Astrocyte (in vitro differentiated cells and primary cell): ENCODE measurements at places on chromosomes 5 and 9.

GRCh38 chr5:132821791-132822190 lies 8.7 kb downstream of the SHROOM1 start:
- H3K36me3 ChIP-seq, result no peaks in the 10 kb centered on the region
- H3K27ac ChIP-seq, result no peak overlapping the region
- peak; percentile 48 for DNase-seq
- H3K4me3 ChIP-seq, result no peak overlapping the region

- no peak overlapping the region for H3K4me3 ChIP-seq
- H3K27me3 ChIP-seq, result no peaks in the 10 kb centered on the region
- H3K27ac ChIP-seq, result no peak overlapping the region
- DNase-seq, result peak; percentile 33
- H3K36me3 ChIP-seq, result no peaks in the 10 kb centered on the region
- no peaks in the 10 kb centered on the region for H3K4me1 ChIP-seq
Observed at GRCh38 chr9:10704720-10705119, 91.9 kb upstream of the PTPRD start.

GRCh38 chr5:13658152-13658551 lies 286.3 kb downstream of the DNAH5 start:
- H3K27me3 ChIP-seq, result no peaks in the 10 kb centered on the region
- H3K36me3 ChIP-seq, result no peaks in the 10 kb centered on the region
- H3K4me1 ChIP-seq, result no peaks in the 10 kb centered on the region
- H3K4me3 ChIP-seq, result no peak overlapping the region
- H3K27ac ChIP-seq, result no peak overlapping the region

DNA sequence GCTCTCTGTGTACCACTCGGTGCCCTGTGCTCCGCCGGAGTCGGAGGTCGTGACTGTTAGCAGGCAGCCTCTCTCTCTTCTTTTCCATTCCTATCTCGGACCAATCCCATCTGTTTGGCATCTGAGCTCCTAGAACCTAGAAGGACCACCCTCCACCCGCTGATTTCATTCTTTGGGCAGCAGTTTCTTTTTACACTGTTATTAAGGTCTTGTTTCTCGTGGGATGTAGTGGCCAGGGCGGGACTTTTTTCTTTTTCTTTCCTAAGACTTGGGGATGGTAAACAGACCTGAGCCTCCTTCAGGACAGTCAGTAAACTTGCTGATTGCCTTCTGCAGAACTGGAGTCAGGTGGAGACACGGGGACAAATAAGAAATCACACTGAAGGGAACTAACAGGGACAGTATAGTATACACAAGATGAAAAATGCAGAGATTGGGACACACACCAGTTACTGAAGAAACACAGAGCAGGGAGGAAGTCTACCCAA lies 500 bp downstream of the URM1 start:
- DNase-seq, result no peak
- no peaks in the 10 kb centered on the region for H3K27me3 ChIP-seq
- H3K27ac ChIP-seq, result peak overlapping the region; percentile 88
- H3K4me1 ChIP-seq, result peaks cover 12% of the 10 kb centered on the region

DNA sequence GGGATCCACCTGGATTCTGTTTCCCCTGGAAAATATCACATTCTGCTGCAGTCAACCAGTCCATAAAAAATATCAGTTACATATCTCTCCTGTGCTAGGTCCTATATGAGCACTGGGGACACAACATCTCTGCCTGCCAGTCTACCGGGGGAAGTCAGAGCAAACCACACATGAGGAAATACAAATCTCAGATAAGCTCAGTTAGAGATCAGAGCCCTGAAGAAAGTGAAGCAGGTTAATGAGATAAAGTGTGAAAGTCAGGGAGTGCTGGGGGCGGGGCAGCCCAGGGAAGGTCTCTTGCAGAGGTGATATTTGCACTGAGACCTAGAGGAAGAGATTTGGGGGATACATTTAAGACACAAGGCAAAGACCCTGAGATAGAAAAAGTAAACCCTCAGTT lies 67.8 kb upstream of the SLC1A1 start:
- no peaks in the 10 kb centered on the region for H3K27me3 ChIP-seq
- no peak for DNase-seq
- no peak overlapping the region for H3K4me3 ChIP-seq
- no peaks in the 10 kb centered on the region for H3K36me3 ChIP-seq
- no peaks in the 10 kb centered on the region for H3K4me1 ChIP-seq

- no peak overlapping the region for H3K27ac ChIP-seq
- H3K4me3 ChIP-seq, result no peak overlapping the region
- H3K36me3 ChIP-seq, result no peaks in the 10 kb centered on the region
Observed at GRCh38 chr5:107277485-107278125, 393.1 kb downstream of the EFNA5 start.

- DNase-seq, result no peak
- no peaks in the 10 kb centered on the region for H3K36me3 ChIP-seq
- no peaks in the 10 kb centered on the region for H3K27me3 ChIP-seq
- H3K4me3 ChIP-seq, result no peak overlapping the region
- H3K4me1 ChIP-seq, result no peaks in the 10 kb centered on the region
- no peak overlapping the region for H3K27ac ChIP-seq
Observed at GRCh38 chr9:406886-407654, 192.4 kb downstream of the DOCK8 start.

DNA sequence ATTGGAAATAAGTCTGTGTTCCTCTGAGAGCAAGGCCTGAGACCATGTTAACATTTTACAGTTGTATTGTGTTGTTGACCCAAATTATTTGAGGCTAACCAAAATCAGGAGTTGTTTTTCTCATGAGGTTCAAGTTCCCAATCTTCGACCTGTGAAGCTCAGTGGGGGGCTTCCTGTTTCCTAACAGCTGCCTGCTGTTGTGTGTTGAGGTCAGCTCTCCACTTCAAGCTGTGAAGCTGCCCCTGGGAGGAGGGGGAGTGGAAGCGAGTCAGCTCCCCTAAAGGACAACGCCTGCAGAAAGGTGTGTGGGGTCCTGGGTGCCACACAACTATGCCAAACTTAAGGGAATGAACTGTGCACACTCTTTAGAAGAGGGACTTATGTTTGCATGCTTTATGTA lies 295.5 kb downstream of the IRX1 start:
- no peaks in the 10 kb centered on the region for H3K4me1 ChIP-seq
- H3K27me3 ChIP-seq, result no peaks in the 10 kb centered on the region
- no peak overlapping the region for H3K27ac ChIP-seq
- no peak overlapping the region for H3K4me3 ChIP-seq
- H3K36me3 ChIP-seq, result no peaks in the 10 kb centered on the region

GRCh38 chr5:83097689-83098231 lies 20.4 kb downstream of the XRCC4 start:
- peaks cover 26% of the 10 kb centered on the region for H3K4me1 ChIP-seq
- peak overlapping the region; percentile 6 for H3K4me3 ChIP-seq
- H3K27me3 ChIP-seq, result no peaks in the 10 kb centered on the region
- H3K27ac ChIP-seq, result peak overlapping the region; percentile 78

GRCh38 chr9:73548201-73548600 lies 396.5 kb downstream of the ANXA1 start:
- H3K4me1 ChIP-seq, result no peaks in the 10 kb centered on the region
- no peak for DNase-seq
- no peaks in the 10 kb centered on the region for H3K36me3 ChIP-seq
- H3K27me3 ChIP-seq, result no peaks in the 10 kb centered on the region

- H3K27ac ChIP-seq, result no peak overlapping the region
- H3K4me3 ChIP-seq, result no peak overlapping the region
- H3K4me1 ChIP-seq, result no peaks in the 10 kb centered on the region
- H3K36me3 ChIP-seq, result no peaks in the 10 kb centered on the region
Observed at GRCh38 chr5:58851153-58851552, 268.3 kb downstream of the RAB3C start.

DNA sequence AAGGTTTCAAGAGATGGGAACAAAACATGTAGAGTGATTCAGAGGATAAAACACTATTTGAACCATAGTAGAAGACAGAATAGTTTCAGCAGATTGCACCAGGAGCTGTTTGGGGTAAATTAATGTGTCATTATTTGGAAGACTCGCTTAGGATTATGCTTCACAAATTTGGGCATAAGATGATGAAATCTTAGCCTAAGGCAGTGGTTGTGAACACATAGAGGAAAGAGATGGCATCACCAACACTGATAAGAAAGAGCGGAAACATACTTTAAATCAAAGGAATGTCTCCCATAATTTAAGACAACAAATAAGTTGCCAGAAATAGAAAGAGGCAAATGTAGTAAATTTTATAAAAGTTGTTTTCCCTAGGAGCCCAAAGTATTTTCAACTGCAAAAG lies 66.1 kb upstream of the TBCA start:
- no peak for DNase-seq
- H3K27ac ChIP-seq, result no peak overlapping the region
- no peak overlapping the region for H3K4me3 ChIP-seq
- H3K27me3 ChIP-seq, result peaks cover 15% of the 10 kb centered on the region

DNA sequence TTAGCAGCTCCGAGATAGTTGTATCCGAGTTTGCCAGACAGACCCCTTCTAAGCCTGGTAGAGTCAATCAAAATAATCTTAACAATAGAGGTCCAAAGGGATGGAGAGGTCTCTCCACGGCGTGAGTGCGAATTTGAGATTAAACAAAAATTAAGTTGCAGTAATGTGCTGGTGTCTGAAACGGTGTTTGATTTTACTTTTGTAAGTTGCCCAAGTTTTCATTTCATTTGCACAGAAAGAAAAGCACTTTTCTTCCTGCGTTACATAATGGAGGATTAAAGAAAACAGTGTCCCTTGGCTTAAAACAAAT lies 1.2 kb downstream of the IRX1 start:
- peaks cover 24% of the 10 kb centered on the region for H3K27me3 ChIP-seq
- H3K4me3 ChIP-seq, result peak overlapping the region; percentile 73
- H3K4me1 ChIP-seq, result peaks cover 21% of the 10 kb centered on the region
- H3K36me3 ChIP-seq, result no peaks in the 10 kb centered on the region

DNA sequence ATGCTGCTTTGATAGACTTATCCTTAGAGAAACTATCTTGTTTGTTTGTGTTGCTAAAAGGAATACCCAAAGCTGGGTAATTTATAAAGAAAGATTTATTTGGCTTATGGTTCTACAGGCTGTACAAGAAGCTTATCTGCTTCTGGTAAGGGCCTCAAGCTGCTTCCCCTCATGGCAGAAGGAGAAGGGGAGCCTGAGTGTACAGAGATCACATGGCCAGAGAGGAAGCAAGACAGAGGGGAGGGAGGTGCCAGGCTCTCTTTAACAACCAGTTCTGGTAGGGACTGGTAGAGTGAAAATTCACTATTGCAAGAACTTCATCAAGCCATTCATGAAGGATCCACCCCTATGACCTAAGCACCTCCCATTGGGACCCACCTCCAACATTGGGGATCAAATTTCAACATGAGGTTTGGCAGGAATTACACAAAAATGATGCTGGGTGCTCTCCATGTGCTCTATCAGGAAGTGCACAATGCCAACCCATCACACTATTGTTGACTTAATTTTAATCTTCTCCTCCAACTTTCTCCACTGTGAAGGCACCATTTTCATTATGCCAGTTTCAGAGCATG lies 115.1 kb upstream of the SHB start:
- peaks cover 5% of the 10 kb centered on the region for H3K4me1 ChIP-seq
- H3K36me3 ChIP-seq, result no peaks in the 10 kb centered on the region
- no peak overlapping the region for H3K27ac ChIP-seq
- no peak overlapping the region for H3K4me3 ChIP-seq

DNA sequence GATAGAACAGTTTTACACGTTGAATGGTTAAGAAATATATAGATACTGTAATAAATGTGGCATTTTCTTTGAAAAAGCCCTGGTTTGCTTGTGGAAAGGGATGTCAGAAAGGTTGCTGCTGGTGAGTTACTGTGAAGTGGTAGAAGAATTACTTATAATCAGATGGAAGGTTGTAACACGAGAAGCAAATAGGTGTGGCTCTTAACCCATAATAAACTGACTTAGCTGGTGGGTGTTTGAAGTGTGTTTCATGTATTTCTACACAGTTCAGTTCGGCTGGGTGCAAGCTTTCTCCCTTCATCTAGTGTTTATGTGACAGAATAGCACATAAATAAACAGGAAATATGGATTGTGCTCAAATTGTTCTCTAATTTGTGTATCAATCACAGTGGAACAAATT lies 5.5 kb downstream of the CNOT6 start:
- DNase-seq, result peak; percentile 12
- no peak overlapping the region for H3K27ac ChIP-seq
- H3K27me3 ChIP-seq, result no peaks in the 10 kb centered on the region
- H3K4me3 ChIP-seq, result no peak overlapping the region
- H3K36me3 ChIP-seq, result no peaks in the 10 kb centered on the region
- peaks cover 12% of the 10 kb centered on the region for H3K4me1 ChIP-seq

GRCh38 chr5:6872441-6873160 lies 159.4 kb downstream of the TENT4A start:
- no peak overlapping the region for H3K4me3 ChIP-seq
- H3K36me3 ChIP-seq, result no peaks in the 10 kb centered on the region
- no peaks in the 10 kb centered on the region for H3K27me3 ChIP-seq
- no peak overlapping the region for H3K27ac ChIP-seq
- DNase-seq, result no peak

DNA sequence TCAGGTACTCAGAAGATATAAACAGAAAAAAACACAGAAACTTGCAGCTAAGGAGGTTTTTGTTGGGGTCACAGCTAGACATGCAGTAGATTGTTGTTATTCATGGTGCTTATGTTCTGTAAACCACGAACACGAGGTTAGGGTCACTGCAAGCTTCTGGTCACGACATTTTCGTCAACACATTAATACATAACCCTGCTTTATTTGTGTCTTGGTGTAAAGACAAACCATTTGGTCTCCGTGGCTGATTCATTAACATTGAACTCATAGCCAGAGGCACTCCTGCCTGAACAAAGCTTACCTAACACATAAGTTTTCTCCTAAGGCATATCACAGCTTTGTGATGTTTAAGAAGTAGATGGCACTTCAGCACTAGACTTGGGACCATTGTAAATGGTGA lies 16.9 kb downstream of the TEK start:
- peaks cover 25% of the 10 kb centered on the region for H3K4me1 ChIP-seq
- H3K36me3 ChIP-seq, result no peaks in the 10 kb centered on the region
- no peaks in the 10 kb centered on the region for H3K27me3 ChIP-seq

DNA sequence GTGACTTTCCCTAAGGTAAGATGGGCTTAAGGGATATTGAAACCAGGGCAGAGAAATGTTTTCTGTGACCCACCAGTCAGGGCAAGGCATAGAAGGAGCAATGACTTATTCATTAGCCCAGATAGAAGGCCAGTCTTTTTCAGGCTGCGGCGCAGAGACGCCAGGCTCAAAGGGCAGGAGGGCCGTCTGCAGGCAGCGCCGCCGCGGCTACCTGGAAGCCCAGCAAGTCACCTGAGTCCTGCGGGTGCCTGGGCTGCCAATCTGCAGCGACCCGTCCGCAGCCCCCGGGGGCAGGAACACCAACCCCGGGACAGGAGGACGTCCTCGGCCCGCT lies 322 bp upstream of the SH3GL2 start:
- H3K36me3 ChIP-seq, result no peaks in the 10 kb centered on the region
- DNase-seq, result no peak
- peaks cover 50% of the 10 kb centered on the region for H3K27me3 ChIP-seq
- H3K27ac ChIP-seq, result no peak overlapping the region

GRCh38 chr5:124317451-124317850 lies 429.0 kb downstream of the ZNF608 start:
- H3K27ac ChIP-seq, result no peak overlapping the region
- no peaks in the 10 kb centered on the region for H3K27me3 ChIP-seq
- no peak overlapping the region for H3K4me3 ChIP-seq
- no peak for DNase-seq

GRCh38 chr9:123488722-123489321 lies 132.8 kb downstream of the CRB2 start:
- no peaks in the 10 kb centered on the region for H3K36me3 ChIP-seq
- H3K27ac ChIP-seq, result no peak overlapping the region
- no peaks in the 10 kb centered on the region for H3K27me3 ChIP-seq
- no peak overlapping the region for H3K4me3 ChIP-seq
